ENCODE measurements at places on chromosomes 1 and 21.
A peak's percentile ranks its signal among the peaks of the same experiment; 100 is the strongest.

DNA sequence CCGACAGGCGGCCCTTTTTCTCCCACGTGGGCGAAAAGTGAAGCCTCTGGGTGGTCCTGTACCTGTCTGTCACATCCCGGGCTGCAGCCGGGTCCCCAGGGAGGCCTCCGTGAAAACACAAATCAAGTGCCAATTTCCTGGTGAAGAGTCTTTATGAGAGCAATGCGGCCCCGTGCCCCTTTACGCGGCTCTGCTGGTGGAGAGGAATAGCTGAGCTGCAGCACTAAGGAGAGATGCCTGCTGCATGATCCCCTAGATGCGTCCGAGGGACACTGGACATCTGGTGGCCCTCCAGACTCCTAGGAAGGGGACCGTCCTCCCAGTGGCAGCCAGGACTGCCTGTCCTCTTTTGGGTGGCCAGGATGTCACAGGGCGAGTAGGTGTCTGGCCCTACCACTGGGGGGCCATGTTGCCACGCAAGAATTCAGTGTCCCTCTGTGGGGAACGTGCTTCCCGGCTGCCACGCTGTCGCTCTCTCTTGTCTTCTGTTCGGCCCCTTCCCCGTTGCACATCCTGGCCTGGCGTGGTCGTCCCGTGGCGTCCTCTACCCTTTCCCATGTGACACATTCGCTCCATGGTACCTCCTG is 38.7 kb downstream of the COL18A1 start:
- no peak for DNase-seq

GRCh38 chr21:37606549-37606948 is 240.0 kb downstream of the DYRK1A start:
- no peak for DNase-seq

- DNase-seq, result peak; percentile 33
Measured at GRCh38 chr1:151547119-151547899, 7.2 kb downstream of the TUFT1 start.

GRCh38 chr1:204468206-204468605 is 26.4 kb downstream of the PIK3C2B start:
- no peak for DNase-seq
